ENCODE measurements at places on chromosomes 6 and 20.

DNA sequence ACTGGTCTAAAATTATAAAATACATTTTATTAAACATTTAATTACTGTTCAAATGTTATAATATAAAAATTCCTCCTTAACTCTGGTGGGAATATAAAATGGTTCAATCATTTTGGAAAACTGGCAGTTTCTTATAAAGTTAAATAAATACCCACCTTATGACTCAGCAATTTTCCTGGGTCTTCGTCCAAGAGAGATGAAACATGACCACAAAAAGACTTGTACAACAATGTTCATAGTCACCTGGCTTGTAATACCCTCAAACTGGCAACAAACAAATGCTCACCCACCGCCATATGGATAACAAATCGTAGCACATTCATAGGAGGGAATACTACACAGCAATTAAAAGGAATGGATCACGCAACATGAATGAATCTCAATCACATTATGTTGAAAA, 66.0 kb upstream of the RIN2 start:
- no peak for DNase-seq

DNA sequence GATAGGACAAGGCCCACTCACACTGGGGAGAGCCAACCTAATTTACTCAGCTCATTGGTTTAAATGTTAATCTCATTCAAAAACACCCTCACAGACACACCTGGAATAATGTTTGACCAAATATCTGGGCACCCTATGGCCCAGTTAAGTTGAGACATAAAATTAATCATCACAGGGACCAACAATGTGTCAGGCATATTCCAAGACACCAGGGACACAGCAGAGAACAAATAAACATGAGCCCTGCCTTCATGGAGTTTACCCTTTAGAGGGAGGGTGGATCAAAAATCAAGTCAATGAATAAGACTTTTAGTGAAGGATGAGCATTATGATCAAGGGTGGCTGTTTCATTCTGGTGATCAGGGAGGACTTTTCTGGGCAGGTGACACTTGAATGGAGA, 98.7 kb upstream of the CHD6 start:
- no peak for DNase-seq

- DNase-seq, result no peak
Measured at GRCh38 chr6:2557181-2557720, 193.5 kb downstream of the MYLK4 start.

DNA sequence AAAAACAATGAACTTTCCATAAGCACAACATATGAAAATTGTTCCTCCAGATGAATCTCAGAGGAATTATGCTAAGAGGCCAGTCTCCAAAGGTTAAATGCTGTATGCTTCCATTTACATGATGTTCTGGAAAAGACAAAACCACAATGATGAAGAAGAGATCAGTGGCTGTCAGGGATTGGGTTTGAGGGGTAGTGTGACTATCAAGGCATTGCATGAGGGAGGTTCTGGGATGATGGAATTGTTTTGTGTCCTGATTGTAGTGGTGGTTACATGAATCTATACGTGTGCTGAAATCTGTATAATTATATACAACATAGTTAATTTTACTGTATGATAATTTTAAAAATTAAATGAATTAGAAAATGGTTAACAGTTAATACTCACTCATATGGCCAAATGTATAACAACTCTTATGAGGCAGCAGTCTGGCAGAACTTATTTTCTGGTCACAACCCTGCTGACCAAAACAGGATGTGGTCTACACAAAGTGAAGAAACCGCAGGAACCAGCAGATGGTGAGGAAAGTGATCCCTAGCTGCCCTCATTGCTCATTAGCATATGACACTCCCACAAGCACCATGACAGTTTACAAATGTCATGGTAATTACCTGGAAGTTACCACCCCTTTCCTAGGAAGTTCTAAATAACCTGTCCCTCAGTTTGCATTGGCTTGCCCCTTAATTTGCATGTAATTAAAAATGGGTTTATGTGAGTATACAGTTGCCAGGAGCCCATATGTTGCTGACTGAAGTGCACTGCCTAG, 31.9 kb downstream of the NSFL1C start:
- DNase-seq, result no peak

DNA sequence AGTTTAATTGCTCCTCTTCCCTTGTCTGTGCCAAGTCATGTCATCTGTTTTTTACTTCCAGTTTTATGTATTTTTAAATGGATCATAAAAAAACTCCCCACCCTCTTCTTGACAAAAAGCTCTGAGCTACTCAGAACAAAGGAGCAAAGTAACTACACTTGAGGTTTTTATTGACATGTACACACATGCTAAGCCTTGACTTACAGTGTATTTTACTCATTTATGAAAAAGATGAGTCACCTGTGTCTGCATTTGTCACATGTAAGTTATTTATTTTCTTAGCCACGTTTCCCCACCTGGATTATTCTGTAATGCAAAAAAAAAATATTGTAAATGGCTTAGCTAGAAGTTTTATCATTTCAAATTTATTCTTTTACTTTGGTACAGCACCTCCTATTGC, 628.8 kb upstream of the SLC35B3 start:
- no peak for DNase-seq

DNA sequence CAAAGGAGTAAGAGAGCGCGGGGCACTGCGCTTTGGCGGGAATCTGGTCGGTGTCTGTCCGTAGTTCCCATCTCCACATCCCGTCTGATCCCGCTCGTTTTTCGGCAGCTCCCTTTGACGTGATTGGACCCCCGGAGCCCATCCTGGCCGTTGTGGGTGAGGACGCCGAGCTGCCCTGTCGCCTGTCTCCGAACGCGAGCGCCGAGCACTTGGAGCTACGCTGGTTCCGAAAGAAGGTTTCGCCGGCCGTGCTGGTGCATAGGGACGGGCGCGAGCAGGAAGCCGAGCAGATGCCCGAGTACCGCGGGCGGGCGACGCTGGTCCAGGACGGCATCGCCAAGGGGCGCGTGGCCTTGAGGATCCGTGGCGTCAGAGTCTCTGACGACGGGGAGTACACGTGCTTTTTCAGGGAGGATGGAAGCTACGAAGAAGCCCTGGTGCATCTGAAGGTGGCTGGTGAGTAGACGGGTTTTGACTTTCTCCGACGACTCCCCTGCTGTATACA, 1.4 kb downstream of the BTN1A1 start:
- DNase-seq, result peak; percentile 14

GRCh38 chr20:50330504-50331313, 140.1 kb downstream of the CEBPB start:
- no peak for DNase-seq

DNA sequence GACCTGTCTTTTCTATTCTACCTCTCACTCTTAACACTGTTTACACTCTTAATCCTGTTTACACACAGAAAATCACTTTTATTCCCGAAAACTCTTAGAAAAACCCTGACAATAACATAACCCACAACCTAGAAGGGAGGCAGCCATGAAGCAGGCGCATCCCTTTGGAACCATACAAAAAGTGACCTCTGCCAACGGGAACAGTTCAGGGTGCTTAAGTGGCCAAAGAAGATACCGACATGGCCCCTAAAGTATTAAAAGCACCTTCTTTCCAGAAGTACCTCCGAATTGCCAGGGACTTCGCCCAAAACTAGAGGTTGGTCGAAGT, 490 bp downstream of the MMUT start:
- DNase-seq, result no peak

- no peak for DNase-seq
Measured at GRCh38 chr6:88975369-88975768, 12.0 kb upstream of the RNGTT start.

GRCh38 chr6:83370567-83370966, 60.3 kb downstream of the ME1 start:
- DNase-seq, result no peak

- no peak for DNase-seq
Measured at GRCh38 chr20:9884061-9884460, 45.2 kb upstream of the PAK5 start.

- DNase-seq, result no peak
Measured at GRCh38 chr6:125798734-125799508, 8.2 kb downstream of the NCOA7 start.

GRCh38 chr20:59992526-59993084, 34.4 kb downstream of the CDH26 start:
- DNase-seq, result no peak

DNA sequence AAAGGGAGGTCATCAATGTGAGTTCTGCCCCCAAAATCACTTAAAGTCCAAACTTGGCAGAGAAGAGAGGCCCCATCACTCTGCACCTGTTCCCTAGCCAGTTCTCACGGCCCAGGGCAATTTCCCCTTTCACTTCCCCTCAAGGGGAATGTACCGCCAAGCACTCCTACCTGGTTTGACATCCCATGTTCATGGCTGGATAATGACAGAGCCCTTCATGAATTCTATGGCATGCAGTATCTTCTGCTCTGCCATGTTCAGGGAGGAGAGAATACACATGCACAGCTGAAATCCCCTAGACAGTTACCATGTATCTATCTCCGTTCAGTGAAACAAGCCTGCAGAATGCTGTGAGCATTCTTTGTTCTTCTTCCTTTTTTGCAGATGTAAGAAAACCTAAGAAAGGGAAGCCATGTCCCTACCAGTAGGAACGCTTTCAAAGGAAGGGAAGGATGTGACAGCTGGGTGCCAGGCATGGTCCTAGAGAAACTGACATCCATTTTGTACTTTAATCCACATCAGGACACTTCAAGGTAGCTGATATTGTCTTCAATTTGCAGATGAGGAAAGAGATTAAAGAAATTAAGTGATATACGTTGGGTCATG, 79.8 kb upstream of the ARID1B start:
- DNase-seq, result no peak

DNA sequence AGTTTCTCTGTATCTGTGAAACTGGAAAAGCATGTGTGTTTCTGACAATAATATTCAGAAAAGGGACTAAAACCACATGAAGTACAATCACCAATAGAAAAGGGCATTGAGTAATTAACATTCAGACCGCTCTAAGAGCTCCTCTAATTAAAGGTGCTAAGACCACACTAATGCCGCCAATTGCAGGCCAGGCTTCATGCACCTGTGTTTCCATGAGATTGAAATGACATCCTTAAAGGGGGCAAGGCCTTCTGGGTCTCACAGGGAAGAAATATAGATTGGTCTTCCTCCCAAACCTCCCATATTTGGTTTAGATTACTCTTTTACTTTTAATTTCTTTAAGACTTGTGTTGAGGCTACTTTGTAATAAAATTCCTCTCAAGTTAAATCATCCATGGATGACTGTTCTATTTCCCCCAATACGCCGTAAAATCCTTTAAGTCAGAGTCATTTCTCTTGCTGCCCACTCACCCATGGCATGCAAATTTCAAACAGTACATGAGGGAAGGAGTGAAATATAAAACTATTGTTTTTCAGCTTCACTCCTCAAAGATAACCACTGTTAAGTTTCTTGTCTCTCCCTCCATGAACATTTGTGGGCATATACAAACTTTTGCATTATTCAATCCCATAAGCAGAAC, 110.6 kb downstream of the UBE3D start:
- no peak for DNase-seq

GRCh38 chr6:105844275-105844883, 241.8 kb upstream of the PRDM1 start:
- DNase-seq, result no peak

DNA sequence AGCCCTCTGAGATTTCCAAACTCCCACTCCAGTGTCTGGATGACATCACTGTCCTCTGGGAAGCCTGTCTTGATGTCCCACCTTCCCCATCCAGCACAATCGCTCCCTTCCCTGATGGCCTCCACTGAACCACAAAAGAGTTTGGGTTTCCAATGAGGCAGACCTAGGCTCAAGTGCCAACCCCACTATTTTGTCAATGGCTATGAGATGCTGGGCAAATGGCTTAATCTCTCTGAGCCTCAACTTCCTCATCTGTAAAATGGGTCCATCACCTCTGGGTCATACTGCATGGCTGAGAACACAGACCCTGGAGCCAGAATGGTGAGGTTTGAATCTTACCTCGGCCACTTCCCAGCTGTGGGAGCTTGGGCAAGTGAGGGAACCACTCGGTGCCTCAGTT, 11.7 kb downstream of the SLC13A3 start:
- DNase-seq, result no peak

GRCh38 chr6:91288741-91289140, 701.9 kb upstream of the MAP3K7 start:
- no peak for DNase-seq

DNA sequence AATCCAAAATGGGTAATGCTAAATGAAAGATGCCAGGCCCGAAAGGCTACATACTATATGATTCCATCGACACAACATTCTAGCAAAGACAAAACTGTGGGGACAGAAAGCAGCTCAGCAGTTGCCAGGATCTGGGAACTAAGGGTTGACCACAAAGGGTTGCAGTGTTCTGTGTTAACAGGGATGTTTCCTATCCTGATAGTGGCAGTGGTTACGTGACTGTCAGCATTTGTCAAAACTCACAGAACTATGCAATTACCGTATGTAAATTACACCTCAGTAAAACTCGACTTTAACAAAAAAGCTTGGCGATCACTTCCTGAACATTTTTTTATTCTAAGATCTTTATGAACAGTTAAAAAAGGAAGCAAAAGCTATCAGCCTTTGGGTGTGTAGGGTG, 83.9 kb downstream of the BANF2 start:
- no peak for DNase-seq

DNA sequence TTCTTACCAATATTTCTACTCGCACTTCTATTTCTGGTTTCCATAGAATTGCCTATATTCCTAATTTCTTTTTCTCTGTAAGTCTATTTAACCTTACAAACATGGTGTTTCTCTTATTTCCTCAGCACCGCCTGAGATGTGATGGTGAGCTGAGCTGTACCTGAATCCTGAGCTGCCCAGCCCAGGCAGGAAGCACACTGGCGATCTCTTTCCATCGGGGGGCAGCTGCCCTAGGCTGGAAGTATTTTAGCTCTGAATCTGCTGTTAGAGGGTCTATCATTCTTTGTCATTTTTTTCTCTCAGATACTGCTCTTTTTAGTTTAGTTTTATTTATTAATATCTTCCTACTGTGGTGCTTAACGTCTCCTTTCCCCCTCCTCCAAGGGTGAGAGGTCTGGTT, 173.4 kb upstream of the SLC35B3 start:
- no peak for DNase-seq

DNA sequence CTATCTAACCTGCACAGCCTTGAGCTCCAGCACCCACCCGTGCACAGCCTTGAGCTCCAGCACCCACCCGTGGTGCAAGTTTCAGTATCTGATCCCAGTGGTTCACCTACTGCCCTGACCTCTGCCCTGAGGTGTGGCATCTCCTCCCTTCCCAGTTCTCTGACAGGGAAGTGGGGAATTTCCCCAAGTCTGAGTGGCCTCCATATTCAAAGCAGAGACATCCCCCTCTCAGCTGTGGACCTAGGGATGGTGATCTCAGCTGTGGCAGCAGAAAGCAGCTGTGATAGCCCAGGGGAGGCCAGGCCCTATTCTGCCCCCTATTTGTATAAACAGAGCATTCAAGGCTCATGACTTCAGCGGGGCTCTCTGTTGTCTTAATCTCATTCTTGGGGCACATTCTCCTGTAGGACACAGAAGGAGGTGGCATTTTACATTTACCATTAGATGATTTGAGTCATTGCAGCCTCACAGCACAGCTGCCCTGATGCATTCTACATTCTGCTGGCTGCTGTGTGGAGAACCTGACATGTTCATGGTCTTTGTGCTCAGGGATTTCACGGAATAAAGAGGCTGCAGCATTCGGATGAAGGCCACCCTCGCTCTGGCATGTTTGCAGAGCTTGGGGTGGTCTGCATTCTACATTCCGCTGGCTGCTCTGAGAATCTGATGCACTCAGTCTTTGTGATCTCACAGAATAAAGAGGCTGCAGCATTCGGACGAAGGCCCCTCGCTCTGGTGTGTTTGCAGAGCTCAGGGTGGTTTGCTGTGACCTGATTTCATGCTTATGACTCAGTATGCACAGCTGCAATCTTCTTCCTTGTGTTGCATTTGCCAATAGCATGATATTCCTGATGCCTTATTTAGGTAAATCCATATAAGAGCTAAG, 16.9 kb downstream of the GPR31 start:
- DNase-seq, result no peak

Measured in pancreas (tissue), 10 donors.